Stimulated activated naive CD4-positive, alpha-beta T cell (primary cell): ENCODE measurements at places on chromosomes 1 and 21.

DNA sequence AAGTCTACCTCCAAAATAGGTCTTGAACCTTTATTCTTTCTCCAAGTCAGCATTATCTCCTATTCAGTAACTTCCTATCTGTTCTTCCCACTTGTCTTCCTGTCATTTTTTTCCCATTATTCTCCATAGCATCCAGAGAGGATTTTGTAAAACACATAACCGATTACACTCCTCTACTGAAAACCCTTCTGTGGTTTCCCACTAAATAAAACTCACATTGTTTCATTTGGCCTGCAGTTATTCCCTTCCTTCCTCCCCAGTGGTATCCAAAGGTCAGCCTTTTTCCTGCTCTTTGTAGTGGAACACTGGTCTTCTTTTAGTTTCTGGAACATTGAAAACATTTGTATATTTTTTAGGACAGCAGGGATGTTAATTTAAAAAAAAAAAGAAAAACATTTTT lies 266.0 kb downstream of the GPR52 start:
- no peak for DNase-seq

GRCh38 chr1:15004396-15004795 lies 149.2 kb upstream of the TMEM51 start:
- DNase-seq: no peak

DNA sequence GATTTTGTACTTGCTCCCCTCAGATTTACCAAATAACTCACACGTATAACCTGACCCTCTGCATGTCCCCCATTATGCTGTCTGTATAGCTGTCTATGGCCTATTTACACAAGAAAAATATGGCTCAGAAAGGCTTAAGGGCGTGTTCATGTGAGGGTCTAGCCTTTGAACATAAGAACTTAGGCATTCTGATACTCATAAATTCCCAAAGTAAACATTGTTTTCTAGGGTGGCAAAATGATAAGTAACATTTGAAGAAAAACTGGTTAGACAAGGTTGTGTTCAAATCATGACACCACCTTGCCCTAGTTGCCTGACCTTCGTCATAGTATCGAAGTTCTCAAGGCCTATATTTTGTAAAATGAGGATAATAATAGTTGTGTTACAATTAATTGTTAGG lies 394.6 kb downstream of the LRRIQ3 start:
- DNase-seq: no peak

DNA sequence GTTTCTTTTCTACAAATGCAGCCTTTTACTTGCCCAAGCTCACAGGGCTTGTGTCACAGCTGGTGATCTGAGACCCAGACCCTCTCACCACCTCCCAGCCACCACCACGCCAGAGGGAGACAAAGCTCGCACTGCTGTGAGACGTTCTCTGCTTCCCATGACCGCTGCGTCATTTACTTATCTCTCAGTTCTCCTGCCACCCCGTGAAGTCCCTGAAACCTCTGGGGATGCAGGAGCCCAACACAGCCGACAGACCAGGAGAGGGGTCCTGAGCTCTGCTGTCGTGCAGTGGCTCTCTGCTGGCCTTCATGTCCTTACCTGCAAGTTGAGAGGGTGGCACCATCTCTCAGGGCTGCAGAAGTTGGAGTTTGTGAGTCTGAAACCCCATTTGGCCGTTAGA lies 77.7 kb downstream of the SLC16A1 start:
- DNase-seq: no peak

DNA sequence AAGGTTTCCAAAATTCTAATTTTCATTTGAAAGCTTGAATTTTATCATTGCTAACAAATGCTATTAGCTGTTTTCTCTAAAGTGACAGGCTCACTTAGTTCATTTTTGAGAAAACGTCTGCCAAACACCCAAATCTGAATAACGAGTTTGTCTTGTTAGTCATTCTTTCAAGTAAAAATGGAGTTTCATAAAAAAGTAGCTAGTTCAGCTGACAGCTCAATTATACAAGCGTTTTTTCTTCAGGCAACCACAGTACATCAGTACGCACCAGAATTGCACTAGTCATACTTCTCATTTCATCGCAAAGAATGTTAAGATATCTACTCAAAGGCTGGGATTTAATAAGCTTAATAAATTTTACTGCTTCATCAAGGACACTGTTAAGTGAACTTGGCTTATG lies 72.3 kb upstream of the SLFNL1 start:
- DNase-seq: no peak

- no peak for DNase-seq
Measured at GRCh38 chr1:248844526-248844925, 6.5 kb downstream of the ZNF672 start.

- no peak for DNase-seq
Measured at GRCh38 chr1:240413732-240414131, 198.2 kb downstream of the GREM2 start.

DNA sequence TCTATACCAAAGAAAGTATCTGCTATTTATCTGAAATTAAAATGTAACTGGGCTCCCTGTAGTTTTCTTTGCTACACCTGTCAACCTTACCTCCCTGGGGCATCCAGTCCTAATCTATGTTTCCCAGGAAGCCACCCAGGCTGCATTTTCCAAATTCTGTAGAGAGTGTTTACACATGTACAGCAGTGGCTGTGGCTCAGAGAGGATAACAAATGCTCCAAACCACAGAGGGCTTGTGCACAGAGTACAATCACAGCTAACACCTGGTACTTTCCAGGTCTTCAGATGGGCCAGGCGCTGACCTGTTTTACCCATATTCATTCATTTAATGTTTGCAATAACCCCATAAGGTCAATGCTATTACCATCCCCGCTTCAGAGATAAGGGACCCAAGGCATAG lies 146.5 kb upstream of the TNR start:
- no peak for DNase-seq

GRCh38 chr1:93288558-93288957 lies 57.1 kb upstream of the DR1 start:
- no peak for DNase-seq

- no peak for DNase-seq
Measured at GRCh38 chr21:42986125-42986783, 11.9 kb downstream of the PKNOX1 start.

- no peak for DNase-seq
Measured at GRCh38 chr1:184716158-184716557, 38.5 kb downstream of the EDEM3 start.
